HEK293T (cell line): ENCODE measurements at places on chromosomes 4 and X.

- DNase-seq, result no peak
These were observed 171.1 kb upstream of the CXCL13 start for GRCh38 chr4:77434299-77435092.

- DNase-seq, result no peak
These were observed 229.8 kb upstream of the LDB2 start for GRCh38 chr4:17128268-17128667.

DNA sequence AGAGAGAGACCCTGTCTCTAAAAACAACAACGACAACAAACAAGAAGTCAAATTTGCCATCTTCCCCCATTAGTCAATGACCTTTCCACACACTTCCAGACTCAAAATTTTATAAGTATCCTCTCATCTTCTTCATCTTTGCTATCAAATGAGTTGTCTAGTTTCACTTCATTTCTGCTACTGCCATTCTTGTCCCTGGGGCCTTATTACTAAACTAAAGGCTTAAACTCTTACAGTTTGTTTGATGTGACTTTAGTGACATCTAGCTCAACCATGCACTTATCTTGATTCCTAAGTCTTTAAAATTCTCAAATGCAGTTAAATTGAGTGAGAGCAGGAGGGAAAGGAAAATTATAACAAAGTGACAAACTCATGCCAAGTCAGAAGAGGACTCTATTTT is 271.8 kb upstream of the GK2 start:
- DNase-seq, result no peak

GRCh38 chr4:141037446-141037845 is 95.8 kb downstream of the RNF150 start:
- DNase-seq, result no peak

GRCh38 chrX:101617211-101618191 is at the start of gene ARMCX6:
Gene ARMCX6 (minus strand): TSS chrX:101618000. CDS start chrX:101616620, 1,380 bp downstream.
- DNase-seq, result peak; percentile 71

GRCh38 chr4:2823671-2824328 is 19.8 kb upstream of the ADD1 start:
- no peak for DNase-seq

DNA sequence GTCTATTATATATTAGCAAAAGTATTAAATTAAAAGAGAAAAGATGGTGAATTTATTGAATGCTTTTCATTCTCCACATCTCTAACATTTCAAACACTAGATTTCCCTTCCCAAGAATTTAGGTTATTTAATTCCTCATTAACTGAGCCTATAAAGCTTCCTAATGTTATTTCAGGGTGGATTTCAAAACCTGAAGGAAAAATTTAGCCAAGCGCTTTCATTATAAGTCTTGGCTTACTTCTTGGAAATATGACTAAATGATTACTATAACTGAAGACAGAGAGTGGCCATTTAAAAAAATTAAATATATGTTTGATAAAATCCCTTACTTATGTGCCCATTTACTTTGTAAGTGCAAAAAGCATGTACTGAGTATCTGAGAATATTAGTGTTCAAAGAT is 141.8 kb upstream of the ARSJ start:
- DNase-seq, result no peak

DNA sequence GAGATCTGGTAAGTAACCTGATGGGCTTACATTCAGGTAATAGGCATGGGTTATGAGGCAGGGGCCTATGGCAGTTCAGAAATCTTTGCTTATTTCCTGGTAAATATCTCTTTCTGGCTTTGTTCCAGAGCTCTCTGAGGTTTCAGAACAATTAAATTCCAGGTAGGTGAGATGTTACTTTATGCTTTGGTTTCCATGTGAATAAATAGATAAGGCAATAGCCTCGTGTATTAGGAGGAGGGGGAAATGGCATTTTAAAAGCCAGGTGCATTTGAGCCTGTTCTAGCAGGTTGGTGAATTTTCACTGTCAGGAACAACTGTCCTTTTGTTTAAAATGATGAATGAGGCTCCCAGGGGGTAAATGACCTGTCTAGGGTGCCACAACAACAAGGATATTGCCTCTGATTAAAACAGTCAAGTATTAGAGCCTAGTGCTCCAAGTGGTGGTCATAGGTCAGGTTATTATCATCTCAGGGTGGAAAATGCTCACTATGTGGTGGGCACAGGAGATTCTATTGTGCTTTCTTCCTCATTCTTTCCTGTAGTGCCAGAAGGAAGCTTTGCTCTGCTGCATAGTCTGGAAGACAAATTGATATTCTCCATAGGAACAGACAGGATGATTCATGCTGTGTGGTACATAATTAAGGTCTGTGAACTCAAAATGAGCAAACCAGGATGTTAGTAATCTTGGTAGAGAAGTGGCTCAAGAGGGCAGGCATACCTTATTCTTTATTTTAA is 296.2 kb downstream of the INPP4B start:
- DNase-seq, result no peak

DNA sequence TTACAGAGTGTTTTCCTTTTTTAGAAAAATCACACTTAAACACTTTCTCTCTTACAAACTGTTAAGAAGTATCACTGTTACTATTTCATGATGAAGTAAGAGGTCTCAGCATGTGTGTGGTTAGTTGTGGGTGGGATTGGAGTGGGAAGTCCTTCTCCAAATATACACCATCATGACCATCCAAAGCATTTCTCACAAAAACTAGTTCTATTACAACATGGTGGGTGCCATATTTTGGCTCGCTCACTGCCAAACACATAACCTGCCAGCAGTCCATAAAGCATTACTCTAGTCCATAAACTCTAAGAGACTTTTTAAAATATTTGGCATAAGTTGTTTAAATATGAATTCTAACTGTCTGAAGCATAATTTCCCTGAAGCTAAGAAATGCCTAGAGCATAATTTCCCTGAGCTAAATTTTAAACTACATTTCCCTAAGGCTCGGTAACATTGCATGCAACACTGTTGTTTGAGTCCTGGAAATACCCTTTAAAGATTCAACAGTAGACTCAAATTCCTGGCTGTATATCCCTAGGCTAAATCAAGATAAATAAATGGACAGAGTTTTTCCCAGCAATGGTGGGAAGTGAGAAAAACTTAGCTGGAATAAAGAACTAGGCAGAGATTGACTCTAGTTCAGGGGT is 415.0 kb upstream of the INTU start:
- DNase-seq, result no peak

DNA sequence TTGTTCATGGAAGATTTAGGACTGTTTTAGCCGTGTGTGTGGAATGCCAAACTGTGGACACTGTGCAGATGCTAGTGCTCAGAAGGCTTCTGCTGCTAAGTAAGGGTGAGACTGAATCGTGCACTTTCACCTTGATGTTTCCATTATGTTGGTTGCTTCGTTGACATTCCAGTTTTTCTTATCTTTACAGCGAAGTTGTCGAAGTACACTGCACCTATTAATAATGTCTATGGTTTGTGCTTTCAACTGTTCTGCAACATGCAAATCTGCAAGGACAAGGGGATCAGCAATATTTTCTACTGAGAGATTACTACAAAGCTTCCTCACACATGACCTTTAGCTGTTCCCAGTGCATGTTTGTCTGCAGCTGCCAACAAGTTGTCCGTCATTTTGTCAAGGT is 67.7 kb downstream of the UGT2A3 start:
- no peak for DNase-seq

DNA sequence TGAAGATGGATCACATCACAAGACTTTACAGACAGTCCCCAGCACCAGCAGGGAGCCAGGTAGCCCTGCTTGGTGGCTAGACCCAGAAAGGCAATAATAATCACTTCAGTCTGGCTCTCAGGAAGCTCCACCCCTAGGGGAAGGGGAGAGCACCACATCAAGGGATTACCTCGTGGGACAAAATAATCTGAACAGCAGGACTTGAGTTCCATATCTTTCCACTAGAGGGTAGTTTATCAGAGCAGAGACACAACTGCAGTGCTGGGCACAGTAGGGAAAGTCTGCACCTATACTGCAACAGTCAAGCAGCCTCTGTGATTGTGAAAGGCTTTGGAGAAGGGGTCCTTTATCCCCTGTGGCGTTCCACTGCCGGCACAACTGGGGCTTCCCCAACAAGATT is 547.0 kb upstream of the POU3F4 start:
- DNase-seq, result no peak
